ENCODE measurements at places on chromosomes 7 and 10.

DNA sequence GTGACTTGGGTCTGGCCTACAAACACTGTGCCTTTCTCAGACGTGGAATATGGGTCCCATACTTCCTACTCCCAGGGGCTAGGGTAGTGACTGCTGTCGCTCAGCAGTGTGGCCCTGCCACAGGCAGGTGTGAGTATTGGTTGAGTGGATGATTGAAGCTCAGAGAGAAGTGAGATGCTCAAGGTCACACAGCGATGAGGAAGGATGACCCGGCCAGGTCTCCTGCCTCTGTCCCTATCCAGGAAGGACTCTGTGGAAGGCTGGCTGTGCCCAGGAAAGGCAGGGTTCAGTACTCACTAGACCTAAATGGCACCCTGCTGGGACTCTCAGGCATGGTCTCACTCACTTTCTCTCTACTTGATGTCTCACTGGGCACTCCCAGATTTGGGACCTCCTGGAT, 2.8 kb downstream of the PRF1 start:
- DNase-seq = no peak

- no peak for DNase-seq
These were observed 95.7 kb upstream of the BAIAP2L1 start for GRCh38 chr7:98496618-98497017.

DNA sequence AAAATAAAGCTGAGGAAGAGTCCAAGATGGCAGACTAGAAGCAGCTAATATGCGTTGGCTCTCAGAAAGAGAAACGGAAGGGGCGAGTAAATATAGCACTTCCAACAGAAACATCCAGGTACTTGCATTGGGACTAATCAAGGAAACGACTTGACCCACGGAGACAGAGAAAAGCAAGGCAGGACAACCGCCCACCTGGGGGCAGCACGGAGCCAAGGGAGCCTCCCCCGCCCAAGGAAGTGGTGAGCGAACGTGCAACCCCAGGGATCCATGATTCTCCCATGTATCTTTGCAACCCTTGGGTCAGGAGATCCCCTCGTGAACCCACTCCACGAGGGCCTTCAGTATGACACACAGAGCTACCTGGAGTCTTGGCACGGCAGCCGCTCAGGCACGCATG, 45.4 kb upstream of the GRM3 start:
- no peak for DNase-seq

DNA sequence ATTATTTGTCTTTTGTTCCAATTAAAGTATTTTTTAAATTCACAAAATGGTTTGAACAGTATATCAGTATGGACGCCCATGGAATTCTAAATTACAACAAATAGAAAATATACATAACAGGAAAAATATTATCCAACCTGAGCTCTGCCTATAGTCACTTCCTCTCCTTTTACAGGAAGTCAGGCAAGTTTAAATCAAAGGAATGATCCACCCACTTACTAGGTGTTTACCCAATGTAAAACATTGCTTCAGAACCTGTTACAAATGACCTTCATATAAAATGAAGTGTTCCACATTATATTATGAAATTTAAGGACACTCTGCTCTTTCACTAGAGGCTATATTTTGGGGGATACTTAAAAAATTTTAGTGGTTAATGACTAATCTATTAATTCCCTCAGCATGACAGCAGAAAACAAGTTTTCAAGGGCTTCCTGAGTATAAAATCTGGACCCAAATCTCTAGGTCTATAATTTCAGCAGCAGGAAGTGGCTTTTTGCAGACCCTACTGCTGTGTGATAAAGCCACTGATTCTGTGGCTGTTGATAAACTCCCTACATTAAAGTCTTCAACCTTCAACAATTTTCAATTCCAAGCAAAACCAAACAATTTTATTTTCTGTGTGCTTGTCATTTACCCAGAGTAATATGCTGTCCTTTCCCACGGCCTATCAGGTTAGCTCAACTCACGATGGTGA, 722.6 kb downstream of the GATA3 start:
- DNase-seq = no peak

GRCh38 chr7:101162551-101163278, 2.7 kb downstream of the VGF start:
- peak; percentile 42 for DNase-seq

GRCh38 chr7:8014399-8014798, 45.8 kb downstream of the GLCCI1 start:
- no peak for DNase-seq

DNA sequence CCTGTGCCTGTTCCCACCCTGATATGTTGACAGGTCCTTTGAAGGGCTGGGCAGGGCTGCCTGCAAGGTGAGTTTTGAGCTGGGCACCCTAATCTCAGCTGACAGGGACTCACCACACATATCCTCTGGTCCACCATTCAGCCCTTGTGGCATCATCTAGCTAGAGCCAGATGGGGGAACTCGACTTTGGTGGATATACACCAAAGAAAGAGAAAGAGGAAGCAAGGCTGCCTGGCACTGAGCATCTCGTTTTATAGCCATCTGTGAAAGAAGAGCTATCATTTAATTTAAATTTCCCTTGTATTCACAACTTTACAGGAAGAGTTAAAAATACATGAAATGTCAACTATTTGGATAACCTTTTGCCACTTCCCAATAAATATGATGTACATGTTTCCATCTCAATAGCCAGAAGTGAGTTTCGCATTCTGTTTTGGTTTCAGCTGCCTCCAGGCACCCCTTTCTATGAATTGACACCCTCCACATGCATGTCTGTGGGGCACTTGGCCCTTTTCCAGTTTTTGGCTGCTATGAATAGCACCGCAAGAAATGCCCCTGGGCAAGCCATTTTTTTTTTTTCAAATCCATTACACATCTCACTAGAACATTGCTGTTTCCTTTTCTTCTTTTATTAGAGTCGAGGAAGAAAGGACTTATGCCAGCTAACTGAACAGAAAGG, 22.9 kb upstream of the GRB10 start:
- DNase-seq = no peak

DNA sequence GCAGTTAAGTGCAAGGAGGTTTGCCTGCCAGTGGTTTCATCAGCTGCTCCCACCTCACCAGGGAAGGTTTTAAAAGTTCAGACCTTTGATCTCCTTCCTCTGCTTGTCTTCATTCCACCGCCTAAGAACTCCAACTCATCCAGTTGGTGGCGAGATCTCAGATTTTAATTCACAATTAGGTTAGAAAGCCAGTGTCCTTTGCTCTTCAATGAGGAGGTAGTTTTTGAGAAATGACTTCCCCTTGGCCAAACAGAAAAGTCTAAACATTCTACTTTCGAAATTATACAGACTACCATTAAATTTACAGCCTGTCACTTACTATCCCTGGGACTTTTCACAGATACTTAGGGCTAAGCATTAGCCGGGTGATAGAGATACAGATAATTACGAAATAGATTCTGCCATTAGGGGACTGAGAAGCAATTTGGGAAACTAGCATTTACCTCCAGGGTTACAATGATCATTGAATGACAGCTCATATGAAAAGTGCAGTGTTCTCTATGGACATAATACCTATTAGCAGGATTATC, 513.4 kb upstream of the GHITM start:
- DNase-seq = no peak

DNA sequence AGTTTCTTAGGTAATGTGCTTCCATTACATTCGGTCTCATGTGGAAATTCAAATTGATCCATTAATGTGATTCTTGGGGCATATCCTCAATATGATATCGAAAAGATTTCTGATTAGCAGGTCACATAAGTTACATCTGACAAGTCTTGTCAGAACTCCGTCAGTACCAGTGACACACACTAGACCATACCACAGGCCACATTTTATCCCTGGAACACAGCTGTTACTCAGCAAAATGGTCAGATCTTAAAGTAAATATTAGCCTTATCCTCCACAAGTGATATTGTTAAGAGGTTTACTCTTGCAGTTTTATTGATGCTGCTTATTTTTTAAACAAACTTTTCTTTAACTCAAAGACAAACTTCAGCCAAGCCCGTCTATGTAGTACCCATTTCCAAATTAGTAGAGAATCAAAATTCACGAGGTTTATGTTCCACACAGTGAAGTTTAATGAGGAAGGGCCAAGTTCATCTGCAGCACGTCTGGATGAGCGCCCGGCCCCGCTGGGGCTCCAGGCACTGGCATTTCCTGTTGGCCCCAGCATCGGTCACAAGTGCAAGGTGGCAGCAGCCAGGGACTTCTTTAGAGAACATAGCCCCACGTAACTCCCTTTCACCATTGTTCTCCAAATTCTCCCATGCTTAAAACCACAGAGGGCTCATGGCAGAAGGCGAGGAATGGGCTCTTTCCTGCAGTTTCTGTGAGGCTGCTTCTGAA, 132.2 kb downstream of the VIPR2 start:
- DNase-seq = no peak
